RPMI8226 (cell line): ENCODE measurements at places on chromosomes 3 and 15.

GRCh38 chr15:89797678-89798201 lies 16.9 kb downstream of the ANPEP start:
- DNase-seq: no peak

- no peak for DNase-seq
These were observed 171.1 kb downstream of the OR4M2 start for GRCh38 chr15:22251422-22251821.

- no peak for DNase-seq
These were observed 44.6 kb downstream of the WDR49 start for GRCh38 chr3:167609156-167609555.

GRCh38 chr3:130789782-130790322 lies 43.2 kb upstream of the PIK3R4 start:
- no peak for DNase-seq

GRCh38 chr3:157046520-157046919 lies 113.4 kb downstream of the CCNL1 start:
- DNase-seq: no peak

DNA sequence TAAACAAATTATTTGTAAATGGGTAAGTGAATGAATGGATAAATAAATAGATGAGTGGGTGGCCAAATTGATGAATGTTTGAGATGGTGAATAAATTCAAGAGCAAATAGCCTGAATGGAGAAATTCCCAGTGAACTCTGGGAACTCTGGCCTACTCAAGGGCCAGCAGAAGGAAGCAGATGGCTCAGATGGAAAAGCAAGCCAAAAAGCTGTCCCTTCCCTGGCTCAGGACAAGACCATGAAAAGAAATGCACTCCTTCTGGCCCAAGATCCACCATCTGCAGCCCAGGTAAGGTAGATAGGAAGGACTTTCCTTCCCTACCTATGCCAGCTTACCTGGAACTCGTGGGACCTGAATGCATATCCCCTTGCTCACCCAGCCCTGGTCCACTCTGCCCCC lies 37.6 kb upstream of the CLDN18 start:
- DNase-seq: no peak

DNA sequence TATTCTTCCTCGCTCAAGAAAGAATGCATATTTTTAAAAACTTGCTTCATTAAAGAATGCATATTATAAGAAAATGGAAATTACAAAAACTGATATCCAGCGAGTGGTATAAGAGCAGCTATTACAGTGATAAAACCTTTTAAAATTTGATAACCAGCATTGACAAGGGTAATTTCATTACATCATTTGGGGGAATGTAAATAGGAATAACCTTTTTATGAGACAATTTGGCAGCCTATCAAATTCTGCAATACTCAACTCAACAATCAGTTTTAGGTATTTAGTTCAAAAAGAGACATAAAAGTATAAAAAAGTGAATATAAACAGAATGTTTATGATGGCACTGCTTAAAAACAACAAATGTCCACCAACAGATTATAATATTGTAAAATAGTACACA lies 35.4 kb downstream of the MAP4 start:
- no peak for DNase-seq

GRCh38 chr15:76358453-76358852 lies 21.9 kb downstream of the ISL2 start:
- no peak for DNase-seq

DNA sequence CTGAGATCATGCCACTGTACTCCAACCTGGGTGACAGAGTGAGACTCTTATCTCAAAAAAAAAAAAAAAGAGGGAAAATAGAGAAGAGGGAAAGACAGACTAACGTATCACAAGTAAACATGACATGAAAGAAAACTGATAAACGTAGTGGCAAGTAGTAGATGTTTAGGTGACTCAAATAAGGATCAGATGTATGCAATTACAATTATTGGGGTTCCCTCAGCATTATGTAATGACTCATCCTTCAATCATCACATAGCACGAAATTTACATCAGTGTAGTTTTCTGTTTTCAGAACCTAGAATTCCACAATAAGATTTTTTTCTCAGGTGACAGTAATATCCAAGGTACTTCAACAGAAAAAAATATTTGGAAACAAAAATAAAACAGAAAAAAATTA lies 46.6 kb downstream of the DPP8 start:
- DNase-seq: no peak

GRCh38 chr15:63200464-63201249 lies 11.3 kb downstream of the RAB8B start:
- no peak for DNase-seq

GRCh38 chr3:18438586-18438985 lies 13.4 kb upstream of the SATB1 start:
- no peak for DNase-seq

- DNase-seq: peak; percentile 86
These were observed 27.2 kb downstream of the TBL1XR1 start for GRCh38 chr3:177169936-177170722.

DNA sequence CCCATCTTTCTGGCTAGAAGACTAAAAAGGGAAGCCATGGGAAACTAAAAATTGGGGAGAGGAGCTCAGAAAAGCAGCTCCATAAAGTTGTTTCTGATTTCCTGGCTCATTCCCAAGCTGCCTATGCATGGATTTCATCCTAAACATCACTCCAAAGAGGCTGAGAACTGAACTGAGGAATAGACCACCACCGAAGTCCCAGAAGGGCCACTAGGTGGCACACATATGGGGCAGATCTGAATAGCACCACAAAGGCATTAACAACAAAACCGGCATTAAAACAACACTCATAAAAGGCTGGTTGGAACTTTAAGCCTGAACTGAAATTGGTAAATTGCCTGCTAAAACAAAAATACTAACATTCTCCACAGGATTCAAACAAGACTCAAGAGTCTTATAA lies 106.3 kb downstream of the PLD1 start:
- peak; percentile 46 for DNase-seq

DNA sequence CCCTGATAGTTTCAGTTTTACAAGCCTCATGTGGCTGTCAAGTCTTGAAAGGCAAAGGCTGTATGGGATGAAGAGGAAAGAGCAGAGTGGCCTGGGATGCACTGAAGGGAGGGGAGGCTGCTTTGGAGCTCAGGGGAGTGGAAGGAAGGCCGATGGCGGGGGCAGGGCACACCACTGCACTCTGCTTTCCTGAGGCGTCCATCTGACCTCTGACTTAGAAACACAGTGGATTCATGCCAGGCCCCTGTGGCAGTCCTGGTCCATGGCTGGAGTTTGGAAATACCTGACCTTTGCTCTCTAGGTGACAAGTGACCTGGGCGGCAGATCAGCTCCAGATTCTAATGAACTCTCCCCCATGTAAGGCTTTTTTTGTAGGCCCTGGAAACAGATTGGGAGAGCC lies 19.0 kb downstream of the FAH start:
- DNase-seq: no peak

- peak; percentile 79 for DNase-seq
These were observed 493.9 kb downstream of the NLGN1 start for GRCh38 chr3:173891272-173892100.

GRCh38 chr15:34855413-34855812 lies 60.1 kb upstream of the ACTC1 start:
- no peak for DNase-seq

- DNase-seq: peak; percentile 54
These were observed 201.8 kb upstream of the KCNH8 start for GRCh38 chr3:18946524-18946923.

DNA sequence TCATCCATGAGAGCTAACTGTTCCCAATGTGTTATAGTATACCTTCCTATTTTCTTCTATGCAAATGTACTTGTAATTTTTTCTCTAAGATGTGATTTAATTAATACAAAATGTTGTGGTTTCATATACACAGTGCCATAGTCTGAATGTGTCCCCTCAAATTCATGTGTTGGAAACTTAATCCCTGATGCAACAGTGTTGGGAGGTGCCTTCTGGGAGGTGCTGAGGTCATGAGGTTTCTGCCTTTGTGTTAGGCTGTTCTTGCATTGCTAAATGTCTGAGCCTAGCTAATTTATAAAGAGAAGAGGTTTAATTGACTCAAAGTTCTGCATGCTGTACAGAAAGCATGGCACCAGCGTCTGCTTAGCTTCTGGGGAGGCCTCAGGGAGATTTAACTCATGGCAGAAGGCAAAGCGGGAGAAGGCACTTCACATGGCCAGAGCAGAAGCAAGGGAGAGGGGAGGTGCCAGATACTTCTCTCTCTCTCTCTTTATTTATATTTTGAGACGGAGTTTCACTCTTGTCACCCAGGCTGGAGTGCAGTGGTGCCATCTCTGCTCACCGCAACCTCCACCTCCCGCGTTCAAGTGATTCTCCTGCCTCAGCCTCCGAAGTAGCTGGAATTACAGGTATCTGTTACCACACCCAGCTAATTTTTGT lies 34.7 kb upstream of the BNIP2 start:
- DNase-seq: no peak

DNA sequence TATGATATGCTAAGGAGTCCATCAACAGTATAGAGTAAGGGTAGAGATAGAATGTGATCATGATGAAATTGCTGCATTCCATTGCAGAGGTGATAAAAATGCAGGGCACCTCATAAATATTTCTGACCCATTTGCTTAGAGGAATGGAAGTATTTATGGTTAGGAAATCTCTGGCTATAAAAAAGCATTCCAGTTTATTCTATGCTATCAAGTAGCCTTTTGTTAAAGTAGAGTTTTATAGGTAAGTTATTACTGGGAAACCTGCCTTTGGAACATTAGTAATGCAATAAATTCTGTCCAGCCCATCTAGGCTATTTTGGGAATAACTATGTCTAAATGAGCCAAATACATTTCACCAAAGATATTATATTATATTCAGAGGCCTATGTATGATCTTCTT lies 19.8 kb upstream of the STRIT1 start:
- no peak for DNase-seq

DNA sequence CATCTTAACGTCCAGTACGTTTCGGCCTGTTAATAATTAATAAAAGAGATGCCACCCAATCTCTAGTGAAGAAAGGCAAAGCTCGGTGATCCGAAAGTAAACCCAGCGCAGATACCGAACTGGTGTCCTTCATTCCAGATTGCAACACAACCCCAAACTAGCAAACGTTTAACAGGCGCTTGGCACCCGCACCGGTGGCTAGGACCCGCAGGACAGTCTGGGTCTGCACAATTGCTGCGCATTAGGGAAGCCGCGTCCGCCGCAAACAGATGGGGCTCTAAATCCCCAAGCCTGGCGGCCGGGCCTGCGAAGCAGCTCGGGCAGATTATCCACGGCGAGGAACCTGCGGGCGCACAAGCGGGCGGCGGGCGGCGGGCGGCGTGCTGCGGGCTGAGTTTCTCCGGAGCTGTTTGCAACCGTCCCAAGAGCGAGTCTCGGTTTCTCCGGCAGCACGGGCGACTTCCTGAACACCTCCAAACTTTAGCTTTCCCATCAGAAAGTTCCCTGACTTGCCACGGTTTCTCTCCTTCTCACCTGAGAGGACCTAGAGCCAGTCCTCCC lies 112.1 kb upstream of the ICE2 start:
- peak; percentile 55 for DNase-seq

DNA sequence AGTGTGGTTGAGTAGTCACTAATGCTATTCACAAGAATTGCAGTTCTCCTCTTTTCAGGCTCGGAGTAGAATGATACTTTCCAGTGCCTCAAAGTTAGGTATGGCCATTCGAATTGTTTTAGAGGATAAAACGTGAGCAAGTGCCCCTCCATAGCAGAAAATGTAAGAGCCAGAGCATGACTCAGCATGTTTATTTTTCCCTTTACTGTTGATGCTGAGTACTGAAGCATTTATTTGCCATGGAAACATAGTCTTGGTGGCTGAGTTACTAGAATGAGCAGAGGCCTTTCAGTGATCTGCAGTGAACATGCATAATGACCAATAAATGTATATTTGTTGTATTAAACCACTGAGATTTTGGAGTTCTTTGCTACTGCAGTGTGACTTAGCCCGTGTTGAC lies 540.6 kb downstream of the NLGN1 start:
- peak; percentile 47 for DNase-seq
